Epithelial cell of esophagus (primary cell): ENCODE measurements at places on chromosomes 12 and 14.

- peak; percentile 50 for DNase-seq
These were observed 86.8 kb downstream of the RFLNA start for GRCh38 chr12:124381456-124382296.

GRCh38 chr14:54105898-54106297, 149.3 kb upstream of the BMP4 start:
- DNase-seq = peak; percentile 97

- peak; percentile 74 for DNase-seq
These were observed 7.7 kb upstream of the INF2 start for GRCh38 chr14:104681689-104682074.

DNA sequence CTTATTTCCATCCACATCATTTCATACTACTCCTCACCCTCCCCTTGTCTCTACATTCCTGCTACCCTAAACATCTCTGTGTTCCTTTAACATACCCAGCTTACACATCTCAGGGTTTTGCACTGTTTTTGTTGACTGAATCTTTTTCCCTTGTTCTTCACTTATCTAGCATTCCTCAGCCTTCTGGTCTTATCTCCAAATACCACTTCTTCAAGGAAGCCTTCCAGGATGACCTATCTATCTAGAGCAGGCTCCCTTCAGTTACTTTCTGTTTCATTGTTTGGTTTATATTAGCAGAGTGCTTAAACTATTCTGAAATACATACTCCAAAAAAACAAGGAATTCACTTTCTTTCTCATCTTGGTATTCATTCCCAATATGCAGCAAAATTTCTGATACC, 353.1 kb downstream of the NAV3 start:
- DNase-seq = no peak

GRCh38 chr14:60179431-60179869, 14.3 kb upstream of the DHRS7 start:
- peak; percentile 94 for DNase-seq

GRCh38 chr12:93003531-93004239, 74.6 kb upstream of the EEA1 start:
- peak; percentile 32 for DNase-seq

- no peak for DNase-seq
These were observed 67.8 kb downstream of the TSHR start for GRCh38 chr14:81023095-81023710.

GRCh38 chr14:55874785-55875184, 243.4 kb upstream of the PELI2 start:
- no peak for DNase-seq

DNA sequence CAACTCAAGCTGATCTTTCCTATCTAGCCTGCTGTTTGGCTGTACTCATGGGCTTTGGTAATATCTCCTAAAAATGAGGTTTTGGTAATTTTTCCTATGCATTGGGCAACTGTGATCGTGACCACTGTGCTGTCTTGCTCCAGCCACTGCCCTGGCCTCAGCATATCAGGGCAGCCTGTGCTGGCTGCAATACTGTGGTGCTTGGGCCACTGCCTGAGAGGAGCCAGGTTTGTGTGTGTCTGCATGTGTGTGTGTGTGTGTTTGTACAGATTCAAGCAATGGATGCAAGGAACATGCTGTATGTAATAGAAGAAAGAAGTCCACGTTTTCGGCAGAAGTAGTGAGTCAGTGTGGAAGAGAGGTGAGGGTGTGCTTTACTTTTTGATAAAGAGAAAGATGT, 13.0 kb downstream of the ERG28 start:
- DNase-seq = no peak

- no peak for DNase-seq
These were observed 91.4 kb downstream of the CDK17 start for GRCh38 chr12:96308881-96309280.

DNA sequence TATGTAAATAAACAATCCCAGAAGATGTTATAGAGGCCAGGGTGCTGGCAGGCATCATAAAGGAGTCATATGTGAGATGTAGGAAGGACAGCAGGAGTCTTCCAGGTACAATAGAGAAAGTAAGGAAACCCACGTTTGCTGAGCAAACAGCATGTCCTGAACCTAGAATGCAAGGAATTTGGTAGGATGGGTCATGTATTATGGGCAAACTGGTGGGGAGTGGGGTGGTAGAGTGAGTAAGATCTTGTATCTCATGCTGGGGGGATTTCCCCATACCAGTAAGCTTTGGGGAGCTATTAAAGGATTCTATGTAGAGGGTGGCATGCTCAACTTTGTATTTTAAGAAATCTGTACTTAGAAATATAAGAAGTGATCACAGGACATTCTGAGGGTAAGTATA, 41.0 kb downstream of the CDKL1 start:
- no peak for DNase-seq

DNA sequence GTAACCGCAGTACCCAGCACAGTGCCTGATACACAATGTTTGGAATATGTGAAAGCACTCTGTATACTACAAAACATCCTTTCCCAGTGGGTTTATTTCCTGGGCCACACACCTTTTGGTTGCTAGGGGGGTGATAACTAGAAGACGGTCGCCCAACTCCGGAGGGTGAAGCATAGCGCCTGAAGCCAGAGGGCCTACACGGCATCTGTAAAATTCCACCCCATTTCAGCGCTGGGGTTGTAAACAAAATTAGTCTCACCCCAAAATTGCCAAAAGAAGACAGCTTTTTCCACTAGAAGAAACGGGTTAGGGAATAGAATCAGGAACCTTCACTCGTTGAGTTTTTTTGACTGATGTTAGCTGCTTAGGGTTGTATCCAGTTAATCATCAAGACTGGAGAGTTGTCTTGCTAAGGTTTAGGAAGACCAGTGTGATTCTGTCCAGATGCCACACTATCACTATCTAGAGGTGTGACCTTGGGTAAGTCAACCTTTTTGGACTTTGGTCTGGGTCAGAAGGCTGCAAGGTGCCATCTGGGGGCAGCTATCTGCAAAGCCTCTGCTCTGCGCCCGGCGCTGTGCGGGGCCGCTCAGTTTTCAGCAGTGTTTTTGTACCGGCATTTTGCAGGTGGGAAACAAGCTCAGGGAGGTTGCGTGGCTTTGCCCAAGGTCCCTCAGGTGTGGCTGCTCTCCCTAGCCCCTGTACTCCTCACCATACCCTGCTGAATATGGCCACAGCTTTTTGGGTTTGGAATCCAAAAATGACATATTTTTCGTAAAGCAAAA, 1.3 kb downstream of the ZNF839 start:
- no peak for DNase-seq

DNA sequence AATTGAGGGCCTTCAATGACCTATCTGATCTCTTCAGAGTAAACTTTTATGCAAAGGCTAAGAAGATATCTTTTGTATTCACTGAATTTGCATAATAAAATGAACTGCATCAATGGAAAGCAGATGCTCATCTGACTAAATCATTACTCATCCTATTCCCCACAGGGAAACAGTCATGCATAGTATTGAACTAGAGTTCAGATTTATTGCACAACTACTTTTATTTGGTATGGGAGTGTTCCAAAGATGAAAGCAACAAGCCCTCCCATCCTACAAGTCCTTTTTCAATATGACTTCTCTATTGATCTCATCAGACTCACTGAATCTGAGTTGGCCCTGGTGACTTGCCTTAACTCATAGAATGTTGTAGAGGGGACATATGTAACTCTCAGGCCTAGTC, 159.8 kb downstream of the KITLG start:
- DNase-seq = peak; percentile 88

GRCh38 chr12:82973592-82973991, 286.9 kb downstream of the TMTC2 start:
- no peak for DNase-seq

DNA sequence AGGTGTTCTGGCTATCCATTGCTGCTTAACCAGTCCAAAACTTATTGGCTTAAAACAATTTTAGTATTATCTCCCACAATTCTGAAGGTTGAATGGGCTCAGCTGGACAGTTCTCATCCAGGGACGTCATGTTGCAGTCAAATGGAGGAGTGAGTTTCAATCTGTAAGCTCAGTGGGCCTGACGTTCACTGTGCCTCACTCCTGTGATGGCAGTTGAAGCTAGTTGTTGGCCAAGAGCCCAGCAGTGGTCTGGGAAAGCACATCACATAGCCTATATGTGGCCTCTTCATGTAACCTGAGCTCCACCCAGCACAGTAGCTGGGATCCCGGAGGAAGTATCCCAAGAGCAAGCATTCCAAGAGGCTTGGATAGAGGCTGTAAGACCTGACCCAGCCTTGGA, 40.6 kb upstream of the CDKN3 start:
- no peak for DNase-seq

DNA sequence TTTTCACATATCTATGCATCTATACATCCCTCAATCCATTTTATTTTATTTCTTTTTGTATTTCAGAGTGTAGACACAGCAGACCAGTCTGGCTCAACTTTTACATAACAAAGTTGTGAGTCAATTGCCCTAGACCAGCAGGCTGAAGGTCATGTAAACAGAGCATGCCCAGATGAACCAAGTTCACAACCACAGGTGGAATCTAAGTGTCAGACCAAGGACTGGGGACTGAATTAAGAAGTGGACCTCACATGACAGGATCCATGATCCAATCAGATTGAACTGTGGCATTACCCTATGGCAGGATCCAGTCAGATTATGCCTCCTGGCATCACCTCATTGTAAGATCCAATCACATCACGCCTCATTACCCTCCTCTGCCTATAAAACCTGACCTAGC, 455.8 kb downstream of the SOX5 start:
- DNase-seq = no peak

- no peak for DNase-seq
These were observed 11.5 kb upstream of the TDRD9 start for GRCh38 chr14:103916636-103917262.

- DNase-seq = peak; percentile 72
These were observed 4.6 kb upstream of the CEP128 start for GRCh38 chr14:80946187-80946586.

GRCh38 chr12:51441583-51441982, 17.0 kb downstream of the SLC4A8 start:
- peak; percentile 22 for DNase-seq

- peak; percentile 95 for DNase-seq
These were observed 149.7 kb downstream of the PTPRO start for GRCh38 chr12:15472036-15472435.

DNA sequence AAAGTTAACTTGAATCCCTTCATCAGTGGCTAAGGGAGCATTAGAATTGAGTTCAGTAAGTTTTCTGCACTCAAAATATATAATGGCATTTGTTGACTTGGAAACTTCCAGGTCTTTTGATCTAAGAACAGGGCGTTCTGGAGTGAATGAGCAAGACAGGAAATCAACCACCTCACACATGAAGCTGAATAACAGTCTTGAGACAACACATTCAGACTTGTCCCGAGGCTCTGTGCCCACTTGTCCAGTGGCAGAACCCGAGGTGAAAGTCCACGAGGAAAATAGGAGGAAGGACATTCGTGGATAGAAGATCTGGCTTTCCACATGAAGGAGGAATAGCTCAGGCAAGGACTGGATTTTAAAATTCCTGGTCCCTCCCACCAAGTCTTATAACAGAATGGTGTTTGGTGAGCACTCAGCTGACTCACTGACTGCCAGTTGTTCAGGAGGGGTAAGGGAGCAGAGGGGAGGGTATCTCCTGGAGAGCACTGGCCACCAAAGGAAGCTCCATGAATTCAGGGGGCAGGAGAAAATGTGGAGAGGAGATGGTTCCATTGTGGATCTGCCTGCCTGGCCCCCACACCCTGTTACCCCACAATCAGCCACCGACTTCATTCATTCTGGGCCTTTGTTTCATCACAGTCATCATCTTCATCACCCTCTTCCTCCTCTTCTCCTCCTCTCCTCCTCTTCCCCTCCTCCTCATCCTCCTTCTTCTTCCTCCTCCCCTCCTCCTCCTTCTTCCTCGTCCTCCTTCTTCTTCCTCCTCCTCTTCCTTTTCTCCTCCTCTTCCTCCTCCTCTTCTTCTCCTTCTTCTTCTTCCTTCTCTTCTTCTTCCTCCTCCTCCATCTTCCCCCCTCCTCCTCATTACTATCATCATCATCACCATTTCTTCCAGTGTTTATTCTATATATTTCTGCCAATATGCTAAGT, 620.1 kb downstream of the MED13L start:
- peak; percentile 32 for DNase-seq

DNA sequence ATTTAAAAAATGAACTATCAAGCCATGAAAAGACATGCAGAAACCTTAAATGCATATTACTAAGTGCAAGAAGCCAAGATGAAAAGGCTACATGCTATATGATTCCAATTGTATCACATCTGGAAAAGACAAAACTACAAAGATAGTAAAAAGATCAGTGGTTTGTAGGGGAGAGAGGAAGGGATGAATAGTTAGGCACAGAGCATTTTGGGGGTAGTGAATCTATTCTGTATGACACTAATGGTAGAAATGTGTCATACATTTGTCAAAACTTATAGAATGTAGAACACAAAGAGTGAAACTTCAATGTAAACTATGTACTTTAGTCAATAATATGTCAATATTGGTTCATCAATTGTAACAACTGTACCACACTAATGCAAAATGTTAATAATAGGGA, 20.8 kb downstream of the TXNDC16 start:
- no peak for DNase-seq

GRCh38 chr12:69468237-69469026, 1.8 kb upstream of the FRS2 start:
- DNase-seq = peak; percentile 71

DNA sequence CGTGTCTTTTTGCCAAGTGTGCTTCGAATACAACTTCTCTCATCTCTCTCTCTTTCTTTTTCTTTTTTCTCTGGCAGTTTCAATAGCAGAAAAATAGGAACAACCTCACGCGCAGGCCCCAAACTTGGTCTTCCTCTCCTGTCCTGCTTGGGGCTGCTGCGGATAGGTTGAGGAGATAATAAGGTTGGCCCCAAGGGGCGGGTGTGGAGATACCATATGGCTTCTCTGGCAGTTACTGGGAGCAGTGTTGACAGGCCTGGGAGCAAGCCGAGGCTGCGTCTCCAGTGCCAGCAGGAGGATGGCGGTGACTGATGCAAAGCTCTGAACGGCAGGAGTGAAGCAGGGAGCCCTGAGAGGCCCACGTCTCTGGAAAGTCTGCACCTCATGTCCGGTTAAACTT, 89.5 kb upstream of the MANSC4 start:
- DNase-seq = no peak

GRCh38 chr12:120352117-120352516, 16.8 kb downstream of the MSI1 start:
- DNase-seq = peak; percentile 62

DNA sequence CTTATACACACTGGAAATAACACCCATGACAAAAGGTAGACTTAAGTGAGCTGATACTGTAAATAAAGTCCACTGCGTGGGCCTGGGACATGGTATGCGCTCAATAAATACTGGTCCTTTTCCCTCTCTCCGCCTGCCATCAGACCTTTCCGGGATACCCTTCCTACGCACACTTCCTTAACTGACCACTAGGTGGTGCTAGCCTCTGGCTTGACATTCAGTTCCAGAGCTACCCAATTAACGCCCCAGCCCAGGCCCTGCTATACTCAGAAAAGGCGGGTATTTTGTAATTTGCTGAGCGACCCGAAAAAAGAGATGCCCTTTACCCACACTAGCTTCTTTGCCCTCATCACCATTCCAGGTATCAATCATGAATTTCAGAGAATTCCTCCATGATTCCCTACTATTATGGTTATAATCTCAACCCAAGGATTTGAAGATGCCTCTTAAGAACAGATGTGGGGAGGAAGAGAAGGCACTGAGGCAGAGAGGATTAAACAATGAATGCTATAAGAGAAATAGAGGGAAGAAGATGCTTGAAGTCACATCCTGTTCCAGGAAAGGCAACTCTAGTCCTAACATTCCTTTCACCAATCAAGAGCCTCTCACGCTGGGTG, 3.9 kb upstream of the LRP1 start:
- peak; percentile 72 for DNase-seq
